ENCODE measurements at places on chromosomes 7 and 10. TPM values are rescaled to one million over a fixed set of nuclear protein-coding genes. Genes with fewer than 3 reads are reported as not detected.

BBIP1 gene
- 42.6 TPM for total RNA-seq

GPR22 gene
- not detected for total RNA-seq

NKX1-2 gene
- total RNA-seq, result not detected

CAMK2B gene
- total RNA-seq, result 0.30 TPM

EPDR1 gene
- total RNA-seq, result 1.6 TPM

NME8 gene
- not detected for total RNA-seq

STEAP1 gene
- total RNA-seq, result 3.3 TPM

R3HCC1L gene
- total RNA-seq, result 13.4 TPM

FXYD4 gene
- total RNA-seq, result not detected

ATP6V0E2 gene
- 31.8 TPM for total RNA-seq

CTBP2 gene
- total RNA-seq, result 0.19 TPM

KNDC1 gene
- not detected for total RNA-seq

IL15RA gene
- 14.7 TPM for total RNA-seq

DNA sequence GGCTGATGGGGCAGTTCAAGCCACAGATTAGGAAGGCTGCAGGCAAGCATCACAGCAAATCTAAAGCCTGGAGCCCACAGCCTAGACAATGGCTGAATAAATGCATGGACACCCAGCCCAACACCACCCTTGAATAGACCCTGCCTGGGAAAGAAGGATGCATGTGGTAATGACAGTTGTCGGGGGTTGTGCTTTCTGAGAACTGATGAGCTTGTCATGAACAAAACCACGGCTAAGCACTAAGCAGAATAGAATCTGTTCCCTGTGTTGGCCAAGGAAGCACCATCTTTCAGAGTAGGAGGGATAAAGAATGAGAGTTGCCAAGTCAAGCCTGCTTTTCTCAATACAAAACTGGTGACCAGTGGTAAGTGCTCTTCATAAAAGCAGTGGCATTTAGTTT is 66.1 kb upstream of the JCAD start:
- no peak for DNase-seq

GRCh38 chr7:159027056-159027788 is 117.4 kb downstream of the VIPR2 start:
- peak; percentile 3 for DNase-seq

DNA sequence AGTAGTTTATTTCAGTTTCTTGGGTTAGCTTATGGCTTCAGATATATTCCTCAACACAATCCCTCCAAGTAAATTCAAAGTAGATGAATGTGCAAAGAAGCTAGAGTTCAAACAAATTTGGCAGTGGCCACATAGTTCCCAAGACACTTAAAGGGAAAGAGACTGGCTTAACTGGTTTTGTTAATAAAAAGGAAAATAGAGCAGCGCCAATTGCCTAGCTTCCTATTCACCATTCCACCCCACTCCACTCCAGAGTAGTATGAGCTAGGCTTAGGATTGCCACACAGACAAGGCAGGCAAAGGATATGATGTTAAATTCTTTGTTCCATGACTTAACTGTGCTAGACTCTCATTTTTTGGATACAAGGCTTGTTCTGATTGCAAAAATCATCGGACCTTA is 2.0 kb downstream of the XRCC2 start:
- DNase-seq, result no peak

- DNase-seq, result peak; percentile 2
Measured at GRCh38 chr7:1151653-1152425, 8.2 kb downstream of the ZFAND2A start.

DNA sequence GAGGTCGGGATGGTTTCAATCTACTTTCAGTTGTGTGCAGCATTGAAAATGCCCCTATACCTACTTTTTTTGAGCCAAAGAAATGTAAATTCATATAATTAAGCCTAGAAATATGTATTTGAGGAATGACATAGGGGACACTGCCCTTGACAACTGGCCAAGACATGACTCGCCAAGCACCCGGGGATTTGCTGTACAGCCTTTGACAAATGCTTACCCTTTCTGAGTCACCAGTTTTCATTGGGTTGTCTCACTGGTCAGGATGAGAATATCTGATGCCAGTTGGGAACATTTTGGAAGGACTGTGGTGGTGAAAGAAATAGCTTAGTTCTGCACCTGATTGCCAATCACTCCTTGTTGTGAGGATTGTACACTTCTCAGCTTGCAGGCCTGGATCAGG is 166.8 kb upstream of the HABP2 start:
- no peak for DNase-seq

DNA sequence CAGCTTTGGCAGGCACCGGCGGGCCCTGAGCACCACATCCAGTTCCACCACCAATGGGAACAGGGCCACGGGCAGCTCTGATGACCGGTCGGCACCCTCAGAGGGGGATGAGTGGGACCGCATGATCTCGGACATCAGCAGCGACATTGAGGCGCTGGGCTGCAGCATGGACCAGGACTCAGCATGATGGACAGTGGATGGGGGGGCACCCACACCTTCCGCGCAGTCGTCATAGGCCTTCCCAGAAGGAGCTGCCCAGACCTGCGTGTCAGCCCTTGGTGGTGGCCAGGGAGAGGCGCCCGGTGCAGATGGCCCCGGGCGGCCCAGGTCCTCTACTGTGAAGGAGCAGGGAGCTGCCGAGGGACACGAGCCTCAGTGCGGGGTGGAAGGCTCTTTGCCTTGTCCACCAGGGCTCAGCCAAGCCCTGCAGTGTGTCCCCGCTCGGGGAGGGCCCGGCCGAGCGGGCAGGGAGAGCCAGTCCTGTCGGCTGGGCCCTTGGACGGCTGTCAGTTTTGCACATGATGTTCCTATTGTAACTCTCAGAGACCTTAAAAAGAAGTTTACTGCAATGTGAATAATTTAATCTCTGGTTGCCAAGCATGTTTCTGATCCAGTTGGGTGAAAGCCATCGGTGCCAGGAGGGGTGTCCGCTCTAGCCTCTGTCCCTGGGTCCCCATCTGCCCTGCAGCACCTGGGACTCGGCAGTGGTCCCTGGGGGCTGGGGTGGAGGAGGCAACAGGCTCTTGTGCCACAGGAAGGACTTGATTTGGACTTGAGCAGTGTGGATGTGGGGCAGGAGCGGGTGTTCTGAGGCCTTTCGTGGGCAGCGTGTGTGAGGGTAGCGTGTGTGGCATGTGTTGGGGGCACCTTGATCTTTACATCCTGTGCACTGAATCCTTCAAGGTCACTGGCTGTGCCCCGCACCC is 12.6 kb downstream of the NACAD start:
- DNase-seq, result no peak

- DNase-seq, result no peak
Measured at GRCh38 chr10:121526135-121526790, 72.0 kb downstream of the FGFR2 start.

- no peak for DNase-seq
Measured at GRCh38 chr7:64905133-64905532, 2.1 kb downstream of the ZNF273 start.

- no peak for DNase-seq
Measured at GRCh38 chr10:80890146-80890545, 352.4 kb downstream of the SH2D4B start.

DNA sequence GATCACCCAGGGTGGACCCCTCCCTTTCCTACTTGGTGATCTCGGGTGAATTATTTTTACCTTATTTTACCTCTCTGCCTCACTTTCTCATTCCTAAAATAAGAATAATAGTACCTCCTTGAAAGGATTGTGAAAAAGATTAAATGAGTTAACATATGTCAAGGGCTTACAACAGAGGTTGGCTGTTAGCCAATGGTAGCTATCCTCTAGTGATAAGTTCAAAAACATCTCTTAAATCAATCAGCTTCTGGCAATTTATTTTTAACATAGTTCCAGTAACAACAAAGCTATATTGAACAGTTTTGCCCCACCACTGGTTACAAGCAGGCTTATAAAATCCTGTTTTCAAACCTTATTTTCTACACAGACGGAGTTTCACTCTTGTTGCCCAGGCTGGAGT is 45.4 kb downstream of the TMEM168 start:
- no peak for DNase-seq

DNA sequence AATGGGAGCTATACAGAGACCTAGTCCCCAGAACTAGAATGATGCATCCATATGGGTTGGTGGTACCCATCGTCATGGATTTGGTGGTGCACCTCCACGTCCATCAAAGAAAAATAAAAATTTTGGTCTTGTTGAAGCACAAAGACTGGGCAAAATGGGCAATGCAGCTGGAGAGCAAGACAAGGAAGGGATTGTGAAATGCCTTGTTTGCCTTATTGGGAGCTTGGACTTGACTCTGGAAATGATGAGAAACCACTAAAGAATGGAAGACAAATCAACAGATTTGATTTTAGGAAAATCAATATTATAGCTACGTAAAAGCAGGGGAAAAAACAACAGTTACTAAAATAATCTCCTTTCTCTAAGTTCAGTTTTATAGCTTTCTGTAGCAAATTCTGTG is 150.9 kb downstream of the CPED1 start:
- no peak for DNase-seq

DNA sequence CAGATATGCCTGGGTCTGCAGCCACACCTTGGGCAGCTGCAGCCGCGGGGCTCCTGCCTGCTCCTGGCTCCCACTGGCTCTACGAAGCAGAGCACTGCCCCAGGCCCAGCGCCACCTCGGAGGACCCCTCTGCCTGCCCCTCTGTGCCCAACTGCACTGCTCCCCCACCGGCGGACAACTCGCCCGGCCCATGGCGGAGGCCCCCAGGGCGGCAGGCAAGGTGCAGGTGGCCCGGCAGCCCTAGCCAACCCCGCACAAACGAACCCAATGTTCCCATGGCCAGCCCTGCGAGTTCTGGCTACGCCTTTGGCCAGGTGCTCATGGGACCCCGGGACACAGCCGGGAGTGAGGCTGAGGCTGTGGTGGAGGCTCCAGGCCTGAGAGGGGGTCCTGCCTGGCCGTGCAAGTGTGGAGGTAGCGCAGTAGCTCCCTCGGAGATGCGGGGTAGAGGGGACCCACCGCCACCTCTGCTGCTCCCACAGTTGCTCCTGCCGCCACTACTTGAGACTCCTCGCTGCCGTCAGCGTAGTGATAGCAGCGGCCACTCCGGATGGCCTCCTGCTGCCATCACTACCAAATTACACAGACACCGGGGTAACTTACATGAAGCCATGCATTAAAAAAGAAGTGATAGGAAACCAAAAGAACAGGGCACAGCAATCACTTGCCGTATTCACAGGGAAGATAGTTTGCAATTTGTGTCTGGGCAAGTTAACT is 97.3 kb upstream of the SP4 start:
- no peak for DNase-seq

GRCh38 chr10:127887541-127888415 is 5.0 kb downstream of the CLRN3 start:
- no peak for DNase-seq

DNA sequence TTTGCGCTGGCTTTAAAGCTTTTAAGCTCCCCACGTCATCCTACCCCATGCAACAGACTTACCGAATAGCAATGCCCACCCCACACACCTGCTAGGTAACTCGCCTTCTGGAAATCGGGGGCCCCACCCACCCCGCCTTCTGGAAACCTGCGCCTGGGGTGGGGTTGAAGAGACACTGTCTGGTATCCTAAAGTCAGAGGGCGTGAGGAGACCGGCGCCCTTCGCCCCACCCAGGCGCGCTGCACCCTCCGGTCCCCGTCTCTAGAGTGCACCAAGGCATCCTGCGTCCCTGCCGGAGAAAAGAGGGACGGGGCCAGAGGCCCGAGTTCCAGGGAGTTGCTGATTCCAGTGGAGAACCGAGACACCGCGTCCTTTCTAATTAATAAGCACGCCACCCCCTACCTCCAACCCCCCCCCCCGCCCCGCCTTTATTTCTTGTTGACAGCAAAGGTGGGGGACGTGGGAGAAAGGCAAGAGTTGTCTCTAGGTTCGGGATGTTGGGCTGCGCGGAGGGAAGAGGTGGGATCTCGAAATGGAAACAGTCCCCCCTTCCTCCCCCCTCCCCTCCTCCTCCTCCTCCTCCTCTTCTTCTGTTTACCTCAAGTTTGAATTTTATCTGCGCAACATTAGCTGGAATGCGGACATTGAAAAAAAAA is 220.9 kb upstream of the MKLN1 start:
- peak; percentile 52 for DNase-seq

DNA sequence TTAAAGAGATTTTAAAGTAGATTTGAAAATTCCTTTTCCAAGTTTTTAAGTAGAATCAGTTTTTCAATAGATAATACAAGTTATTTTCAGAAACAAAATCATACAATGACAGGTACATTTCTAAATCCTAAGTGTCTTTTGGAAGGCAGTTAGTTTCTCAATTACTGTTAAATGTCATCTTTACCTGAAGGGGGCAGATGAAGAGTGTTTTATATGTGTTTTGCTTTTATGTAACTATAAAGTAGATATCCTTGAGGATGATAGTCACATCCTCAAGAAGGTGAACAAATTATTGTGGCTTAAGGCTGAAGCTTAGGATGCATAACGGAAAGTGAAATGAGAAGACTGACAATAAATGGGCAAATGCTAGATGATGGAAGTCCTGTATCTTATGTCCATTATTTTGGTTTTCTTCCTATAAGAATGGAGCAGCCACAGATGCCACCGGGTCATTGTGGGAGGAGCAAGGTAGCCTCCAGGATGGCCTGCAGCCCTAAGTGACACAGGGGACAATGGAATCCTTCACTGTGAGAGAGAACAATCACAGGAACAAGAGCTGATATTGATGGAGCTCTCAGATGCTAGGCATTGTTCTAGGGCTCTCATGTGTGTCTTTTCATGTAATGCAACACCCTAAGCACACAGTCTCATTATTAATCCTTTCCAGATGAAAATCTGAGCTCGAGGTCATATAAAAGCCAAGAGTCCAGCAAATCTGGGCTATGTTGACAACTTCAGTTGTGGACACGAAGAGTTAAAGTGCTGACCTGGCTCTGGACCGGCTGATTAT is 14.1 kb upstream of the MKX start:
- DNase-seq, result no peak

GRCh38 chr10:123146013-123146893 is 1.7 kb upstream of the HMX2 start:
- no peak for DNase-seq

DNA sequence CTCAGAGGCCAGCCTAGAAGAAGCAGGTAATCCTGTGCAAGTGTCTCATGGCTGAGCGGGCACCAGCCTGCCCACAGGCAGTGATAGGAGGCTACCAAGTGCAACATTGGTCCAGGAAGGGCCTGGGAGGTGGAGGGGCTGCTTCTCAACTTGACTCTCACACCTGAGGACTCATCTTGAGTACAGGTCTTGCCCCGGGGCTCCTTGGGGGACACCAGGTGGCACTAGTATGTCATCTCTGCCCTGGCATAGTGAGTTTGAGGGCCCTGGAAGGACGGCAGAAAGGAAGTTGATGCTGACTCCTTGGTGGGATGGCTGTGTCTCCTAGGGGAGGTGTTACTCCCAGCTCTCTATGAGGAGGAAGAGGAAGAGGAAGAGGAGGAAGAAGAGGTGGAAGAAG is 2.3 kb downstream of the CCDC136 start:
- DNase-seq, result peak; percentile 56

- DNase-seq, result no peak
Measured at GRCh38 chr10:109762555-109762954, 160.8 kb downstream of the XPNPEP1 start.

Data from activated naive CD4-positive, alpha-beta T cell treated with anti-CD3 and anti-CD28 coated beads for 36 hours (primary cell).